ENCODE measurements at places on chromosomes 11 and 22. TPM values are rescaled to one million over a fixed set of nuclear protein-coding genes. Genes with fewer than 3 reads are reported as not detected.

TSSC4 gene
- total RNA-seq, result 41.9 TPM

DNA sequence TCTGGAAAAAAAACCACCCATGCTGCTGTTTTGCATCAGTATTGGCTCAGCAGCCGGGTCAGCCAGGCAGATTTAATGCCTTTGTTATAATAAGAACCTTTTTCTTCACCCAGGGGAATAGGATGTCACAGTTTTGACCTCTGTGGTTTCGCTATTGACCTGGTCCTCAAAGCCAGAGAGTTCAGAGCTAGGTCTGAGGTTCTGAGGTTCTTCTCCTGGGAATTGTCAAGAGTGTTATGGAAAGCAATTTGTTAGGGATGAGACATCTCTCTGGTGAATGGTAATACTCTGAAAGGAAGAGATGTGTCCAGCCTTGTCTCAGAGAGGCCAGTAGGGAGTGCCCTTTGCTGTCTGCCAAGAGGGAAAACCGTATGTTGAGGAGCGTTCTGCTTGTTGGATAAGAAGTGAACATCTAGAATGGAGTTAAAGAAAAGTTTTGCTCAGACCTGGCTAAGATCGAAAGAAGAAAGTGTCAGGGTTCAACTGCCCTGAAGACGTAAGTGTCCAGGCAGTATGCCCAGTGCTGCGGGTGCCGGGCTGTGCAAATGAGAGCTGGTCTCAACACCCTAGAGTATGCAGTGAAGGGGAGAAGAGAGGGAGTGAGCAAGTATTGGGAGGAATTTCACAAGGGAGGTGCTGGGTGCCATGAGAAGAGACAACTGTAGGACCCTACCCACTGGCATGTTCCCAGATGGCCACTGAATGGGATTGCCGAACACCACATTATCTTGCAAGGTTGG lies 150.9 kb upstream of the TTC12 start:
- no peak for DNase-seq

OR51E2 gene
- total RNA-seq, result not detected

DNA sequence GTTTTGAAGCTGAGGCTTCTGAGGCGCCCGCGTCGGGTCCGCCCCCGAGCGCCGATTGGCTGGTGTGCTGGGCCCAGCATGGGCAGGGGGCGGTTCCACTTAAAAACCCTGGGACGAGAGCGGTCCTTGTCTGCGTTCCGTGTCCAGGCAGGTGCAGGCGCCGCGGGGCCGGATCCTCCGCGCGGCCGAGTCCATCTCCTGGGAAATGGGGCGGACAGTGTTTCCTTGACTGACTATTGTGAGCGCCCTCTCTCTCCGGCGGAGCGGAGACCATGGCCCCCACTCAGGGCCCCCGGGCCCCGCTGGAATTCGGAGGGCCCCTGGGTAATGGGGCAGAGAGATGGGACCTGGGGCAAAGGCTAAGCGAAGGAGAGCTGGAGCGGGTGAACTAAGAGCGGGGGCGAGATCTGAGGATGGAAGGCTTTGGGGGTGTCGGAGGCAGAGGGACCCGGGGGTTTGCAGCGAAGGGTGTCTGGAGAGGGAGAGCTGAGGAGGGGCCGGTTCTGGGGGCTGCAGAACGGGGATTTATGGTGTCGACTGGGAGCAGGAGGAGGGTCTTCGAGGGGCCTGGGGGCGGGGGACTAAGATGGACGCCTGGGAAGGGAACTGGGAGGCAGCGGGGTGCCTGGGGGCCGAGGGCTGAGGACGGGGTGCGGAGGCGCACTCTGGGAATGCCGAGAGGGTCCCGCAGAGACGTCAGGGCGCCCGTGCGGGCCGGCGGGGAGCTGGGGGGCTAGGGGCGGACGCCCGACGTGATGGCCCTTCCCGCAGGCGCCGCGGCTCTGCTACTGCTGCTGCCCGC lies at the start of gene TM7SF2:
TM7SF2 (plus strand) TSS at position 129 of the 802 bp plus-strand sequence; CDS start at position 273, 144 bp downstream.
- DNase-seq, result peak; percentile 96

GGTLC2 gene
- total RNA-seq, result not detected

ALG9 gene
- 21.9 TPM for total RNA-seq

- peak; percentile 12 for DNase-seq
Measured at GRCh38 chr11:133064152-133064877, 468.0 kb downstream of the OPCML start.

DNA sequence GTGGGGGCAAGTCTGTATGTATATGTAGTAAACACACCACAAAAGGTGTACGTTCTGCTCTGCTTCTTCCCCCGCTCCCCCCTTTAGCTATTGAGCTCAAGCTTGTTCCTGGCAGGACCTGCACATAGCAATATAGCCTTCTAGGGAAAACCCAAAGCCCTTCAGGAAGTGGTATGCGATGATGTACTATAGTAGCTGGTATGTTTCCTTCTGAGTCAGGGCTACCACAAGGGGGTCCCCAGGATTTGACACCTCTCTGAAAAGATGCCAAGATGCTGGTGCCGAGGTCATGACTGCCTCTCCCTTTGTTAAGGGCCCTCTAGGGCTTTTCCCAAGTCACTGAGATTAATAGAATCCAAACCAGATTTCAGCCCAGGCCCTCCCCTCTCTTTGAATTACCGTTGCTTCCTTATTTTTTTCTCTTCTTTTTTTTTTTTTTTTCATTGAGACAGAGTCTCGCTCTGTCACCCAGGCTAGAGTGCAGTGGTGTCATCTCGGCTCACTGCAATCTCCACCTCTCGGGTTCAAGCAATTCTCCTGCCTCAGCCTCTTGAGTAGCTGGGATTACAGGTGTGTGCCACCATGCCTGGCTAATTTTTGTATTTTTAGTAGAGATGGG lies 268.4 kb downstream of the ETS1 start:
- peak; percentile 97 for DNase-seq

GRCh38 chr11:110490886-110491285 lies 61.1 kb downstream of the FDX1 start:
- no peak for DNase-seq

OR4D11 gene
- total RNA-seq, result not detected

THY1 gene
- total RNA-seq, result 0.07 TPM

SLC36A4 gene
- total RNA-seq, result 13.2 TPM

MMP12 gene
- total RNA-seq, result not detected

GRCh38 chr11:71489311-71490043 lies 36.5 kb downstream of the NADSYN1 start:
- DNase-seq, result peak; percentile 92

GRCh38 chr22:19579115-19579811 lies 55.1 kb upstream of the CLDN5 start:
- peak; percentile 31 for DNase-seq

DNA sequence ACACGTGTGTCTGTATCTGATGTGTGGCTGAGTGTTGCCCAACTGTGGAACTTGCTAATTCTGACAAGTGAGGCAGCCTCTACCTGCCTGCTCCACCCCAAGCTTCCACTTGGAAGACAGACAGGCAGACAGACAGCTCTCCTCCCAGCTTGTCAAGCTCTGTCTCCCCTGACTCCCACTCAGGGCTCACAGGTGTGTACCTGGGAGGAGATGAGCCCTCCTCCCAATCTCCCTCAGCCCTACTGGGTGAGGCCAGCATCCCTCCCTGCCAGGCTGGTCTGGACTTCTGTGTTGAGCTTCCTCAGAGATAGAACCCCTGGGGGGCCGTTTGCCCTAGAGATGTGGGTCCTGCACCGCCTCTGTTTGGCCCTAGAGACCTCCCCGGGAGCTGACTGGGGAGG lies 1.0 kb upstream of the CHRM1 start:
- DNase-seq, result no peak

MMP11 gene
- 0.43 TPM for total RNA-seq

GRCh38 chr22:49647627-49648026 lies 180.0 kb downstream of the BRD1 start:
- no peak for DNase-seq

SERPINH1 gene
- total RNA-seq, result 15.4 TPM

DNA sequence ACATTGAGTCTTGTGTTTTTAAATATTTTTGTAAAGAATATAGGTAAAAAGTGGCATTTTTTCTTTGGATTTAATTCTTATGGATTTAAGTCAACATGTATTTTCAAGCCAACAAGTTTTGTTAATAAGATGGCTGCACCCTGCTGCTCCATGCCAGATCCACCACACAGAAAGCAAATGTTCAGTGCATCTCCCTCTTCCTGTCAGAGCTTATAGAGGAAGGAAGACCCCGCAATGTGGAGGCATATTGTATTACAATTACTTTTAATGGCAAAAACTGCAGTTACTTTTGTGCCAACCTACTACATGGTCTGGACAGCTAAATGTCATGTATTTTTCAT lies 333 bp upstream of the CD3E start:
- no peak for DNase-seq

GRCh38 chr11:111339758-111340388 lies 39.2 kb downstream of the POU2AF1 start:
- no peak for DNase-seq

DKK3 gene
- not detected for total RNA-seq

TMPRSS5 gene
- 1.1 TPM for total RNA-seq

DNA sequence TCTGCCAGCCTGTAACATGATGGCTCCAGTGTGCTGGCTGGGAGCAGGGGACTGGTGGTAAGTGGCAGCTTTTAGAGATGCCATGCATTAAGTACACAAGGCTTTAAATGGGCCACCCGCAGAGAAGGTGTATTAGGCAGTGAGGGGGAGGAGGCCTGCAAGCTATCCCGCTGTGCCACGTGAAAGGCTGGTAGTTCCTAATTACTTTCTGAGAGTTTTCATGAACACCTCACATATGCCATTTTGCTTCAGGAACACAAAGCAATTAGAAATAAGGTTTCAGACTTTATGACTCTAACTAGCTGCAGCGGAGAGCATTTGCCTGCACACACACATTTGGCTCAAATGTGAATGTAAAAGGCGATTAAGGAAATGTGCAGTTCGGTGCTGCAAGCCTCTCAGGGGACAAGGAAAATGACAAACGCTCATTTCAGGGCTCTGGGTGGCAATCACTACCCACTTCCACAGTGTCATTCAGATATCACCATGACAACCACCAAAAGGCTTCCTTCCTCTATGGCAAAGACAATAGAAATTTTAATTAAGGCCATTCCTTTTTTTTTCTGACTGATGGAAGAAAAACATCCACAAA lies 116.6 kb downstream of the PLEKHA7 start:
- DNase-seq, result no peak

- no peak for DNase-seq
Measured at GRCh38 chr22:37304595-37305343, 22.5 kb downstream of the CYTH4 start.
